ENCODE measurements at places on chromosomes 4 and X.

DNA sequence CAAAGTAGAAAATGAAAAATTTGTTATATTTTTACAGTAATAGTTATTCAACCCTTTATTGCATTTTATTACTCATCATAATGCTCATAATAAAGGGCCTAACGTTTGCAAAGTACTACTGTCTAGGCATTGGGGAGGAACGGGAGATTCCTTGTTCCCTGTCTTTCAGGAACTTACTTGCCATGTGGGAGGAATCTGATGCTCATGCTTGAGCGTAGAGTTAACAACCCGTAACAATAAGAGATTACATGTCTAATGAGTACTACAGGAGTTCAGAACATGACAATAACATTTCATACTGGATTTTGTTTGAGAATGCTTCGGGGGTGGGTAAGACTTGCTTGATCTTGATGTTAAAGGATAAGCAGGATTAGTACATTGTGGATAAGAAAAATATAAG is 2.9 kb downstream of the CCSER1 start:
- DNase-seq = no peak

- DNase-seq = no peak
Measured at GRCh38 chrX:110159865-110160264, 157.0 kb downstream of the TMEM164 start.

DNA sequence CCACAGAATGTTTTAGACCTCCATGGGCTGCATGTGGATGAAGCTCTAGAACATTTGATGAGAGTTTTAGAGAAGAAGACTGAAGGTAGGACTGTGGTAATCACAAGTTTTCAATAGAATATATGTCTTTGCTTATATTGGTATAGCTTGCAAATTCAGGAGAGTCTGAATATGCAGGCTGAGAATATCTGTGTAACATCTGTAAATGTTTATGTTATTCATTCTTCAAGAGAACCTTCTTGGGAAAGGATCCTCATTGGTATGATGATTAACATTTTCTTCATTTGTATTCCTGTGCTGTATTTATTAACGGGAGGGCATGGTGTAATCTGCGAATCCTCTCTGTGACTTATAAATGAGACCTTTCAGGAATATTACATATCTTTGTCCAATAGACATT is 52.1 kb upstream of the RHOH start:
- DNase-seq = no peak

DNA sequence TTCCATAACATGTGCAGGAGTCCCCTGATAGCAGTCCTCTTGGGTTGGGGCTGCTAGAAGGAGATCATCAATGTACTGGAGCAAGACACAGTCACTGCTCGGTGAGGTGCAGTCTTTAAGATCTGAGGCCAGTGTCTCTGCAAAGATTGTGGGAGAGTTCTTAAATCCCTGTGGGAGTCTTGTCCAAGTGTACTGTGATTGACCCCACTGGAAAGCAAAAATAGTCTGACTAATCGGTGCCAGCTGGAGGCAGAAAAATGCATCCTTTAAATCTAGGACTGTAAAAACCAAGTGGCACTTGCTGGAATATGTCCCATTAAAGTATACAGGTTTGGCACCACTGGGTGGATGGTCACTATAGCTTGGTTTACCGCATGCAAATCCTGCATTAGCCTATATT is 31.1 kb downstream of the SULT1E1 start:
- peak; percentile 47 for DNase-seq

Measured in fibroblast of pulmonary artery (primary cell).